ENCODE measurements at places on chromosomes 7 and 10.

DNA sequence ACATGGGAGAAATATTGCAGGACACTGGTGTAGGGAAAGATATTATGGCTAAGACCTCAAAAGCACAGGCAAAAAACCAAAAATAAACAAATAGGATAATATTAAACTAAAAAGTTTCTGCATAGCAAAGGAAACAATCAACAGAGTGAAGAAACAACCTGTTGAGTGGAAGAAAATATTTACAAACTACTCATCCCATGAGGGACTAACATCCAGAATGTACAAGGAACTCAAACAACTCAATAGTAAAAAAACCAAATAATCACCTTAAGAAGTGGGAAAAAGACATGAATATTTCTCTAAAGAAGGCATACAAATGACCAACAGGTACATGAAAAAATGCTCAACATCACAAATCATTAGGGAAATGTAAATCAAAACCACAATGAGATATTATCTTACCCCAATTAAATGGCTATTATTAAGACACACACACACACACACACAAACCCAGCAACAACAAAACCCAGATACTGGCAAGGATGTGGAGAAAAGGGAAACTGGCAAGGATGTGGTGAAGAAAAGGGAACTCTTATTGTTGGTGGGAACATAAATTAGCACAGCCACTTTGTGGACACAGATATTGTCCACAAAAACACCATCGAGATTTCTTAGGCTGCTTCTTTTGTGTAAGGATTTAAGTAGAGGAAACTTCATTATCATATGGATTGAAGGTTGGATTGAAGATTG lies 9.8 kb upstream of the RAB18 start:
- DNase-seq: no peak

GRCh38 chr7:1758028-1758858 lies 88.2 kb downstream of the ELFN1 start:
- peak; percentile 37 for DNase-seq

- no peak for DNase-seq
These were observed 875.5 kb downstream of the NRG3 start for GRCh38 chr10:82750538-82750937.

DNA sequence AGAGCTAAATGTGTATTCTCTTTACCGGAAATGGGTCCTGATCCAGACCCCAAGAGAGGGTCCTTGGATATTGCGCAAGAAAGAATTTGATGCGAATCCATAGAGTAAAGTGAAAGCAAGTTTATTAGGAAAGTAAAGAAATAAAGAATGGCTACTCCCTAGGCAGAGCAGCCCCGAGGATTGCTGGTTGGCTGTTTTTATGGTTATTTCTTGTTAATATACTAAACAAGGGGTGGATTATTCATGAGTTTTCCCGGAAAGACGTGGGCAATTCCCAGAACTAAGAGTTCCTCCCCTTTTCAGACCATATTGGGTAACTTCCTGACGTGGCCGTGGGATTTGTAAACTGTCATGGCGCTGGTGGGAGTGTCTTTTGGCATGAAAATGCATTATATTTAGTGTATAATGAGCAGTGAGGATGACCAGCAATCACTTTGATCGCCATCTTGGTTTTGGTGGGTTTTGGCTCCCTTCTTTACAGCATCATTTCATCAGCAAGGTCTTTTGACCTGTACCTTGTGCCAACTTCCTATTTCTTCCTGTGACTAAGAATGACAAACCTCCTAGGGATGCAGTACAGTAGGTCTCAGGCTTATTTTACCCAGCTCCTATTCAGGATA lies 60.4 kb downstream of the ARL4A start:
- DNase-seq: no peak

GRCh38 chr7:33487998-33488682 lies 358.8 kb downstream of the BBS9 start:
- DNase-seq: no peak

GRCh38 chr7:108014215-108014614 lies 11.3 kb upstream of the LAMB1 start:
- DNase-seq: no peak
